ENCODE measurements at places on chromosomes 4 and X.

DNA sequence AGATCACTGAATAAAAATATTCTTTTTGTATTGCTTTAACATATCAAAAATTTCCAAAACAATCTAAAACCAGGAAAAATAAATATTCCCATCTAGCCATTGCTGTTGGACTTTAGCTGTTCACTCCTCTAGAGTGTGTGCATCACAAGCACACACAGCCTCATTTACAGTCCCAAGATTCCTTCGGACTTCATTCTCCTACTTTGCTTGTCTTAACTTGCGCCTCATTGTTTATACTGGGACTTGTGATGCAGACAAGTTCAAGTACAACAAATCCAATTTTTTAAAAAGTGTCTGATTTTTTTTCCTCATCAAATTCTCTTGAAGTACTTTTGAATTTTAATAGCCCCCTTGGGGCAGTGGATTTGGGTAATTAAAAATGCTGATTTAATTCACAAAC lies 55.6 kb downstream of the TLL1 start:
- DNase-seq, result no peak

GRCh38 chr4:17397611-17398010 lies 114.3 kb downstream of the QDPR start:
- no peak for DNase-seq

GRCh38 chrX:152901816-152902501 lies 4.1 kb downstream of the ZNF185 start:
- DNase-seq, result no peak

- DNase-seq, result no peak
Measured at GRCh38 chr4:1356181-1356998, 9.4 kb downstream of the UVSSA start.

DNA sequence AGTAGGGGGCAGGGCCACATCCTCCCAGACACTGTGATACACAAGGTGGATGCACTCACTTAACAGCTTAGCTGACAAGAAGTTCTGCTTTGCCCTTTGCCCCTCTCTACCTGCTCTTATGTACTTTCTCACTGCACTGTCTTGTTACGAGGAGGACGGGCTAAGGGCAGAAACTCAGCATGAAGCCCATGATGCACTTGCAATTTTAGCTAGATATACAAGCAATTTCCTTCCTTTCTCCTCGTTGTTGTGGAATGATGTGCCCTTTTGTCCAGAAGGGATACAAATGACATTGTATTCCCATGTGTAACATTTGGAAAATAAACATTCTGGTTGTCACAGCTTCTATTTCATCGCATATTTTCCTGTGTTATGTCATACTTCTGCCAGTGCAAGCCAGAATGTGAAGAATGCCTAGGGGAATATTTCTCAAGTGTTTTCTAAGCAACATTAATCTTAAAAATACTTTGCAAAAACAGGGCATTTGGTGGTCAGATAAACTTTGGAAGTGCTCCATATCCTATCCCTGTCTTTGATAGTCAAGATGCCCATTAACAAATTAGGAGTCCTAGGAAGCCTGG lies 47.2 kb downstream of the MAOA start:
- DNase-seq, result no peak

- no peak for DNase-seq
Measured at GRCh38 chr4:28488021-28488420, 1627.4 kb downstream of the STIM2 start.

DNA sequence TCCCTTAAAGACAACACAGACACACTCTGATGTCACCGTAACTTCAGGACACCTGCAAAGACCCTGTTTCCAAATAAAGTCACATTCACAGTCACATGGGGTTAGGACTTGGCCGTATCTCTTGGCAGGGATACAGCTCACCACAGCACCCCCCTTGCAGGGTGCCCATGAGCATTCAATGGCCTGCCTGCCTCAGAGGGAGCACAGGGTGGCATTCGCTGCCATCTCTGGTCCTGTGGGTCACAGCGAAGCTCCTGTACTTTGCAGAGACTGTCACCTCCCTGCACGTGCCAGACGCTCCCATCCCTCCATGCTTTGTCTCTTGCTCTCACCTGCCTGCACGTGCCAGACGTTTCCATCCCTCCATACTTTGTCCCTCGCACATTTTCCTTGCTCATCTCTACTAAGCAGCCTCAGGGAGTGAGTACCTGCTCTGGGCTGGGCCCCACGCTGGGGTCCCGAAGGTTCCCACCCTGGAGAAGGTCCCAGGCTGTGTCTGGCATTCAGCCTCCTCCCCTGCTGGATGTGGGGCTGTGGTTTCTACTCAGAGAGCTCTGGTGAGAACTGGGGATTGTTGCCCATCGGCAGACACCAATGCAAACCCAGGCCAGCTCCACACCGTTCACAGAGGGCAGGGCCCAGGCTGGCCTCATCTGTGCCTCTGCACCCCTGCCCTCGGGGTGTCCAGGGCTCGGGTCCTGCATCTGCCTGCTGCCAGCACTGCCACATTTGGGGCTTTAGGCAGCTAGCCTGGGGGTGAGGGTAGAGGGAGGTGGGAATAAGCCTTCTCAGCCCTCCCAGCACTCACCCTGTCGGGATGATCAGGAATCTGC lies 15.8 kb downstream of the HTRA3 start:
- no peak for DNase-seq

DNA sequence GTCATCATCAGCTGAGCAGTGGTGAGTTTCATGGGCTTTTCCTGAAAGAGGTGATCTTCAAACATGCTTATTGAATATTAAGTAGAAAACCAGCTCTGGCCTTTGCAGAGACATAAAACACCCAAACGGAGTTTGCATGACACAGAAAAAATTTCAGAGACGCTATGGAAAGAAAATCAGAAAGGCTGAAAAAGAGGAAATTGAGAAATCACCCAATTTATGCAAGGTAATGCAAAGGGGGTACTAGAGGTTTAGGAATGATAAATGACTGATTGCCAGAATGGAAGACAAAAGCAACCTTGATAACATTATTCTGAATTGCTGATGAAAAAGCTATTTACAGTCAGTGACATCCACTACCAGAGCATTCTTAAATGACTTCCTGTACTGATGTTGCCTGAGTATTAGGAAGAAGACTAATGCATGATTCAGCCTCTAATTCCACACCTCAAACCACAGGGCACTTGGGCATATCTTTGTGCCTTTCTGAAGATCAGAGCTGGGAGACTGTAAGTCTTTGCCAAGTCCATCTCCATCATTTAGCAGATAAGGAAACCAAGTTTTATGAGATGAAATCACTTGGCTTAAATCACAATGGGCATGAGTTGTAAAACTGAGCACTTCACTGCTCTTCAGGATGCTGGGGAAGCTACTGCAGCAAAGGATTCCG lies 565.7 kb downstream of the PPARGC1A start:
- DNase-seq, result no peak

Measured in stimulated activated CD8-positive, alpha-beta memory T cell treated with anti-CD3 and anti-CD28 coated beads, Interleukin-4, amount 100 ng/mL, for 4 hours (primary cell).